WTC11 (cell line): ENCODE measurements at places on chromosomes 5 and 9.

- no peaks in the 10 kb centered on the region for H3K27me3 ChIP-seq
- DNase-seq = no peak
- H3K27ac ChIP-seq = no peak overlapping the region
- H3K36me3 ChIP-seq = peaks cover 10% of the 10 kb centered on the region
Measured at GRCh38 chr5:21058289-21058688, 1070.3 kb upstream of the CDH18 start.

DNA sequence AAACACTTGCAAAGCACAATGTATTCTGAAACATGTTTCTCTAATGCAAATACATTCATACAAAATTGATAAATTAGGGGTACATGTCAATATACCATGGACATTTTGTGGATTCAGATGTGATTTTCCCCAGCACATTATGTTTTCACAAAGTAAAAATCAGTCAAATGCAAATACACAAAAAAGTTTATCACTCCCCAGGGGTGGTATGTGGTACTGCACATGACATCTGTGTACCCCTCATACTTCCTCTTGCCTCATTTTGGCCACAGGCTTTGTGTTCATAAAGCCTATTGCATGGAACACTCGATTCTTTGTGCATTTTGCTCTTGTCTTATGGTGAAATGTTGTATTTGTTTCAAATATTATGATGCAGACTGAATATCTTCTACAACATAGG is 116.8 kb upstream of the PDE4D start:
- no peak overlapping the region for H3K27ac ChIP-seq
- peaks cover 8% of the 10 kb centered on the region; the same call in 1 of the 2 replicates for H3K4me1 ChIP-seq
- H3K27me3 ChIP-seq = no peaks in the 10 kb centered on the region
- H3K36me3 ChIP-seq = no peaks in the 10 kb centered on the region

GRCh38 chr5:72319976-72320752 is at the start of the genes MRPS27 and PTCD2:
MRPS27 (minus strand) TSS chr5:72320240; CDS start chr5:72320221, 19 bp downstream.
PTCD2 (plus strand) TSS chr5:72320373; CDS start chr5:72320383, 10 bp downstream.
- no peaks in the 10 kb centered on the region for H3K27me3 ChIP-seq
- H3K4me1 ChIP-seq = peaks cover 33% of the 10 kb centered on the region
- H3K4me3 ChIP-seq = peak within 1 kb of the TSS; percentile 100
- H3K36me3 ChIP-seq = peaks cover 20% of the 10 kb centered on the region

- peaks cover 11% of the 10 kb centered on the region; the same call in 1 of the 2 replicates for H3K4me1 ChIP-seq
- DNase-seq = no peak
- peaks cover 31% of the 10 kb centered on the region for H3K27me3 ChIP-seq
Measured at GRCh38 chr9:69671311-69671878, 776 bp downstream of the APBA1 start.

GRCh38 chr9:29021632-29022031 is 1448.4 kb upstream of the C9orf72 start:
- H3K27me3 ChIP-seq = no peaks in the 10 kb centered on the region
- H3K4me3 ChIP-seq = no peak overlapping the region
- DNase-seq = no peak
- H3K36me3 ChIP-seq = no peaks in the 10 kb centered on the region

DNA sequence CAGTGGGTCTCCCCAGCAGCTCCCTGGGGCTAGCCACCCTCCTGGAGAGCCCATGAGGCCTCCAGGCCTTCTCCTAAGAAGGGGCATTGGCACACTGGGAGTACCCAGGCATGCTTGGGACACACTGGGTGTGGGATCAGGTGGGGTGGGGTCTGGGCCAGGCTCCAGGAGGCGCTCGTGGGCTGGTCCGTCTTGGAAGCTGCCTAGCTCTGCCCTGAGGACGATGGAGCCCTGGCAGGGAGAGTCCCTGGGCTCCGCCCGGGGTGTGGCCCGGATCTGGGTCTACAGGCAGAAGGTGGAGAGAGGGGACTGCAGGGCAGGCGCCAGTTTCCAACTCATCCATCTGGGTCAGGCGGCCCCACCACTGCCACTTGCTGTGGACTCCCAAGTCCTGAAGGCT is 2.4 kb downstream of the PRRX2 start:
- peaks cover 28% of the 10 kb centered on the region for H3K27me3 ChIP-seq
- H3K4me3 ChIP-seq = no peak overlapping the region
- DNase-seq = no peak
- H3K27ac ChIP-seq = no peak overlapping the region

DNA sequence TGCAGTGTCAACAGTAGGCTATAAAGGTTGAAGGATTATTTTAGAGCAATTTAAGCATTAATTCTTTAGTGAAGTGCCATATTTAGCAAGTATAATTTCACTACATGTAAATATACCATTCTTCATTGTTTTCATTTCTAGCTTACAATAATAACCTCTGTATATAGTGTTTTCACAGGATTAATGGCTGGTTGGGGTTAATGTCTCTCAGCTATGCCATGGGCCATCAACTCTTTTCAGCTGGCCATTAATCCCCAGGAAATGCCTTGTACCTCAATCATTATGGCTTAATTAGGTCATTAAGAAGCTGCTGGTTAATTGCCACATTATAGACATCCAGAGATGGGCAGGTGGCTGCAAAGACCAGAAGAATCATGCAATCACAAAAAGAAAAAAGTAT is 715.1 kb downstream of the MAT2B start:
- peaks cover 2% of the 10 kb centered on the region; the same call in 1 of the 2 replicates for H3K4me1 ChIP-seq
- no peak overlapping the region for H3K4me3 ChIP-seq
- DNase-seq = no peak
- H3K27ac ChIP-seq = no peak overlapping the region
- H3K27me3 ChIP-seq = no peaks in the 10 kb centered on the region

DNA sequence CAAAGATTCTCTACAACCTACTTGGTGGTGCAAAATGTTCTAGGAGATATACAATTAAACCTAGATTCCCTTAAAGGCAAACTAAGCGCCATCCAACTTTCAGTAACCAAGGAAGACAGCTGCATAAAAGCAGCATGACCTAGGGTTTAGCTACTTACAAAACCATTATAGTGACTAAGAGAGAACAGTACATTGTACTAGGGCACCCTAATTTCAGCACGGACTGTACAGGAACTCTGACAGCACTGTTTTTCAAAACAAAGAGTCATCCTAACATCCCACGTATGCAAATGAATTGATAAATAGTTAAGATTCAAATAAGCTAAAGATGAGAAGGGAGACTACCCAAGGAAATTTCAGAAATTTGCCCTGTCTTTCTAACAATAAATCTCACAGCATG is 30.0 kb downstream of the STRBP start:
- DNase-seq = no peak
- H3K36me3 ChIP-seq = no peaks in the 10 kb centered on the region; the same call in 1 of the 2 replicates
- peak overlapping the region; percentile 18; the same call in 1 of the 2 replicates for H3K27ac ChIP-seq
- no peak overlapping the region for H3K4me3 ChIP-seq

DNA sequence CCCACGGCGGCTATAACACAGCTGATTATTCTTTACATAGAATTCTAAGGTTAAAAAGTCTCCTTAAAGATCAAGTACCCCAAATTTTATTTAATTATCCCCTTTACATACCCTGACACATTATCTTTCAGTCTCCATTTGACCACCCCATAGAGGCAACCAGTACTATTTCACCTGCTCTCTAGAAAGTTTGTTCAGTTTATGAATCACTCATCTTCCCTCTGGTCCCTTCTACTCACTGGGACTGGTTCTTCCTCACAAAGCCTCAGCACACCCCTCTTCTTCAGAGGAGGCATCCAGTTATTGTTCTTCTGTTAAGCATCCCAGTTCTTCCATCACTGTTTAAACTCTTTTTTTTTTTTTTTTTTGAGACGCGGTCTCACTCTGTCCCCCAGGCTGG is 42.8 kb downstream of the PPP1R2B start:
- H3K27me3 ChIP-seq = no peaks in the 10 kb centered on the region; the same call in 1 of the 2 replicates
- no peaks in the 10 kb centered on the region for H3K36me3 ChIP-seq
- H3K4me3 ChIP-seq = no peak overlapping the region
- peaks cover 14% of the 10 kb centered on the region for H3K4me1 ChIP-seq

- H3K4me1 ChIP-seq = peaks cover 39% of the 10 kb centered on the region
- no peaks in the 10 kb centered on the region; the same call in 1 of the 2 replicates for H3K27me3 ChIP-seq
- H3K4me3 ChIP-seq = no peak overlapping the region
- H3K36me3 ChIP-seq = peaks cover 28% of the 10 kb centered on the region
- H3K27ac ChIP-seq = no peak overlapping the region
- no peak for DNase-seq
Measured at GRCh38 chr5:39062530-39062929, 11.7 kb downstream of the RICTOR start.

DNA sequence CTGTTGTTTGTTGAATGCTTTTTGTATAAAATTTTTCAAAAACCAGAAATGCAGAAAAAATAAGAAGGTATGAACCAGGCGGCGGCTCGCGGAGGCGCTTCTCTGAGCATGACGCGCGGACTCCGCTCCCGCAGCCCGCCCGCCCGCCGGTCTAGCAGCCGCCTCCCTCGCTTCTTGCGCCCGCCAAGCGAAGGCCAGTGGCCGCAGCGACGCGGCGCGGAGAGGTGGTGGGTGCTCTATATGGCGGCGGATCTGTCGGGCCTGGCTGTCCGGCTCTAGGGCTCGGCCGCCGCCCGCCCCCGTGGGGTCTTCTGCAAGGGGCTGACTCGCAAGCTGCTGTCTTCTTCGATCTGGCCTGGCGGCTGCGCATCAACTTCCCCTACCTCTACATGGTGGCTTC is 93.8 kb downstream of the ANKRD18A start:
- H3K36me3 ChIP-seq = peaks cover 10% of the 10 kb centered on the region
- no peak for DNase-seq
- no peaks in the 10 kb centered on the region for H3K27me3 ChIP-seq
- peaks cover 17% of the 10 kb centered on the region for H3K4me1 ChIP-seq

GRCh38 chr5:100904259-100904861 is 1.3 kb upstream of the ST8SIA4 start:
- no peaks in the 10 kb centered on the region for H3K36me3 ChIP-seq
- H3K4me3 ChIP-seq = peak overlapping the region; percentile 90
- H3K27me3 ChIP-seq = peaks cover 68% of the 10 kb centered on the region
- no peak for DNase-seq
- peaks cover 38% of the 10 kb centered on the region for H3K4me1 ChIP-seq

DNA sequence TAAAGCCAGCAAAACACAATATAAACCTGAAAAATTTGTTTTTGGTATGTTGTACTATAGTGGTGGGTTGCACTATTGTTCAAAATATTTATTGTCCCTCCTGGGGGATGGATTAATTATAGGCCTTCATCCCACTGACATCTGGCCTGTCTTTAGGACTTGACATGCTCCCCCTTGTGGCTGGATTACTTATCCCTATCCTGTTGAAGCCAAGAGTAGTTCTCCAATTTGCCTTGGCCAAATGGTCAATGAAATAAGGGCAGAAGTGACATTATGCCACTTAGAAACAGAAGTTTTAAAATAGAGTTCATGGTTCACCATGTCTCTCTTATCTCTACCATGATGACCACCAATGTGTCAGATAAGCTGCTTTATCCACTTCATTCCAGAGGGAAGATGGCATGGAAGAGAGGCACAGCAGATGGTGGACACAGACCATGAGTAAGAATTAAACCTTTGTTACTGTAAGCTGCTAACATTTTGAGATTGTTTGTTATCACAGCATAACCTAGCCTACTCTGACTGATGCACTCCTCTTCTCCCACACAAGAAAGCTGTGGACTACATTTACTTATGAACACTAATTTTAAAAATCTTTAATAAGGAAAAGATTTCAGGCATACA is 29.2 kb upstream of the ARHGEF28 start:
- no peaks in the 10 kb centered on the region for H3K4me1 ChIP-seq
- no peak overlapping the region for H3K27ac ChIP-seq
- no peaks in the 10 kb centered on the region for H3K27me3 ChIP-seq
- DNase-seq = peak; percentile 29

DNA sequence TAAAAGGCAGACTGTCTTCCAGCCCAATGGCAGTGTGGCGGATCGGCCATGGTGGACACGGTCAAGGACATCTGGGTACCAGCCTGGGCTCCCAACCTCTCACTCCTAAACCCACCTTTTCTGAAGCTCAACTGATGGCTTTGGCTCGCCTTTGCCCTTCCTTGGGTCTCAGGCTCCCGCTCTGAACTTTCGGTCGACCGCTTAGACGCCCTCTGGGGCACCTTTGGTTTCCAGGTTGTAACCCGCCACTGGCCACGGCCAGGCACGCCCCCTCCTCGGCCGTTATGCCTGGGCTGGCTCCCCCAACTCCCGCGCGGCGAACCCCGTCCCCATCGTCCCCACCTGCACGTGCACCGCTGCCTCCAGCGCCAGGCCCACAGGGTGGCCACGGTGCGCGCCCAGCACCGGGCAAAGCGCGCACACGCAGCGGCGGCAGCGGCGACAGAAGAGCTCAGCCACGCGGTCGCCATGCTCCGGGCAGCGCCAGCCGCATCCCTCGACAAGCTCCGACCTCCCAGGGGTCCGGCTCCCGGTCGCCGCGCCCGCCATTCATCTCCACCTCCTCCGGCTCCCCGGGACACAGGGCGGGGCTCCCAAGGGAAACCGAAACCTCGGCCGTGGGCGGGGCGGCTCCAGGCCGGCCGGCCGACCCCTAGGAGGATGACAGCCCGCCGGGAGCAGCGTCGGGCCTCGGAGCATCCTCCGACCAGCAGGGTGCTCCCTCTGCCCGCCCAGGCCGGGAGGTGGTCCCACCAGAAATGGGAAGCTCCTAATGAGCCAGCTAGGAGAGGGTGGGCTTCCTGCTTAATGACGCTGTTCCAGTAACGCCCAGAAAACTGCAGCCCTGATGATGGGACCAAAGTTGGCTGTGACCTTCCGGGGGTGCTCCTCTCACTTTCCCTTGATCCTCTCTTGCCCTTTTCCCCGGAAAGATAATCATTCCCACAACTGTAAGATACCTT is at the start of gene TRIM14:
TRIM14 (minus strand) TSS at position 583 of the 962 bp plus-strand sequence; CDS start at position 549, 34 bp downstream.
- peak within 1 kb of the TSS; percentile 66 for H3K4me3 ChIP-seq
- peak; percentile 73 for DNase-seq
- no peaks in the 10 kb centered on the region; the same call in 1 of the 2 replicates for H3K36me3 ChIP-seq
- H3K4me1 ChIP-seq = peaks cover 19% of the 10 kb centered on the region

GRCh38 chr5:172714491-172715420 is 56.2 kb downstream of the DUSP1 start:
- H3K27me3 ChIP-seq = peaks cover 13% of the 10 kb centered on the region
- no peak overlapping the region for H3K27ac ChIP-seq
- peak; percentile 85 for DNase-seq
- no peaks in the 10 kb centered on the region for H3K36me3 ChIP-seq

GRCh38 chr9:8579661-8580060 is 780.1 kb upstream of the DMAC1 start:
- H3K4me3 ChIP-seq = no peak overlapping the region
- no peak for DNase-seq
- H3K27me3 ChIP-seq = no peaks in the 10 kb centered on the region
- H3K4me1 ChIP-seq = peaks cover 3% of the 10 kb centered on the region; the same call in 1 of the 2 replicates
- no peak overlapping the region for H3K27ac ChIP-seq

DNA sequence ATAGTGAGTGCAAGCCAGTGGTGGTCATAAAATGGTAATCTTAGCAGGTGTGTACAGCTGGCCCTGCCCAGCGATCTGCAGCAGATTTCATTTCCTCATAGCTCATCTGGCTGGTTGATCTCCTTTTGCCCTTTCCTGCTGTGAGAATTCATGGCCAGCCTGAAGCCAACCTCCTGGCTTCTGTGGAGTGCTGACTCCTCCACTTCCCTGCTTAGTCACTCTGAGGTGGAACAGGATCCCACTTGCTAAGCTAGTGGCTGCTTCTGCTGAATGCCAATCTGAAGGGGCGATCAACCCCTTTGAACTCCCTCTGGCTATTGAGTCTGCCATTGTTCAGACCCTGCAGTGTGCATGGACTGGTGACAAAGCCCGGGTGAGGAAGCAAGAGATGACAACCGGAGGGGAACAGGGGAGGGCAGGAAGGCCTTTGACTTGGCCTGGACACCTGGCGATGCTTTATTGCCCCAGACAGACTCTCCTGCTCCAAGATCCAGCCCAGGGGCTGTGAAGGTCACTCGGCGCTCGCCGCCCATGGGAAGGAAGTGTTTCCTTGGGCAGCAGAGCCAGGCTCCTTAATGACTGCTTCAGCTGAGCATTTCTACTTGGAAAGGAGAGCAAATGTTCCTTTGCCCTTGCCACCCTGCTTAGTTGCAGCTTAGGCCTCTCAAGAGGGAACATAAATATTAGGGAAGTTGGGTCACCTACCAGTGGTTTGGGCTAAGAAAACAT is 341.1 kb downstream of the ZSWIM6 start:
- H3K4me3 ChIP-seq = no peak overlapping the region
- H3K4me1 ChIP-seq = peaks cover 12% of the 10 kb centered on the region
- H3K36me3 ChIP-seq = no peaks in the 10 kb centered on the region
- DNase-seq = no peak

- DNase-seq = no peak
- no peak overlapping the region for H3K27ac ChIP-seq
Measured at GRCh38 chr9:91061506-91061905, 259.9 kb downstream of the SYK start.
